Stimulated activated memory B cell treated with anti-CD40 and anti-IgM and Interleukin-4, amounts not matched to agents 10 μg/mL and 1 μg/mL and 100 μg/mL, for 72 hours (primary cell): ENCODE measurements at places on chromosomes 2 and 18.

DNA sequence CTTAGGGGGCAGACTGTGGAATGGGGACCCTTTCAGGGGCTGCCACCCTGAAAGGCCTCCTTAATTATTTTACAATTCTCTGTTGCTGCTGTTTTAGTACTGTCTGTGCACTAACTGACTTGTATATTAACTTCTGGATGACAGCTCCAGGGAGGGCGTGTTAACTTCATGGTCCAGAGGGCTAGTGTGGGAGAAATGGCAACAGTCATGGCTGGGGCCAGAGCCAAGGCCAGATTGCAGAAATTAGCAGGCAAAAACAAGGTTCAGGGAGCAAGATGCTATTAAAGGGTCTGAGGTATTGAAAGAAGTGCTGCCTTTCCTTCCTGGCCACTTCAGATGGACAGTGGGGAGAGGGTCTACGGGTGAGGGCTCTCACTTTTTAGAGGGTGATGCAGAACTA lies 9.1 kb downstream of the WIPF1 start:
- no peak for ATAC-seq

DNA sequence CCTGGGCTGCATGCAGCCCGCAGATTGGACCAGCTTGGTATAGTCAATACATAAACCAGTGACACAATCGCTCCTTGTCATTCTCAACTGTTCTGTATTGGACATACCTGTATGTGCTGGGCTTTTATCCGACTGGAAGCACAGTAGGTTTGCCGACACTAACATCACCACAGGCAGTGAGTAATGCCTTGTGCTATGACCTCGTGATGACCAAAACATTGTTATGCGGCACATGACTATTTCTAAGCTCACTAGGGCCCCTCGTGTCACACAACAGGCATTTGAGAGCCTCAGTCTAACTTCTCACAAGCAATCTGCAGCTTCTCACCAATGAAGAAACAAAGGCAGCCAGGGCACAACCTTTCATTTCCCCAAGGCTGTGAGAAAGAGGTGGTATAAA lies 320.8 kb downstream of the AFF3 start:
- ATAC-seq = no peak

GRCh38 chr18:3179430-3180089 lies 40.2 kb downstream of the MYOM1 start:
- peak; percentile 77 for ATAC-seq

DNA sequence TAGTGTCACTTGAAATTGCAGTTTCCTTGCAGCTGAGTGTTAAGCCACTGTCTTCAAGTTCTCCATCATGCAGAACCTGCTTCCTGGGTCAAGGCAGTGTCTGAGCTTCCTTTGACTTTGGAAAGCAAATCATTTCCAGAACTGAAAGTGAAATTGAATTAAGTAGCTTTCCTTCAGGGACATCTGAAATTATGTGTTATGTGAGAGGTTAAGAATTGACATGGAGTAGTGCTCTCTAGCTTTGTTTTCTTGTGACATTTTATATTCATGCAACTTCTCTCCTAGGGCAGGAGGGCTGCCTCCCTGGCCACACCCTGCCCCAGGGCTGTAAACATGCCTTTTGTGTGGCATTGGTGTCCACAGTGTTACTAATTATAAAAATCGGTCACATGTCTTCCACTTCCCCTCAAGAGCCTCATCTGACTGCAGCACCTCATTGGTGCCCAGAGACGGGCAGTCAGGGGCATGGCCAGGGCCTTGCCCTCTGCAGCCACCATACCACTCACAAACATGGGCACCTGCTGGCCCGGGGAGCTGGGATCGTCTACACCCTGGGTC lies 14.4 kb downstream of the RAB12 start:
- ATAC-seq = peak; percentile 86

- ATAC-seq = no peak
Measured at GRCh38 chr2:182655750-182656149, 60.3 kb upstream of the DNAJC10 start.

DNA sequence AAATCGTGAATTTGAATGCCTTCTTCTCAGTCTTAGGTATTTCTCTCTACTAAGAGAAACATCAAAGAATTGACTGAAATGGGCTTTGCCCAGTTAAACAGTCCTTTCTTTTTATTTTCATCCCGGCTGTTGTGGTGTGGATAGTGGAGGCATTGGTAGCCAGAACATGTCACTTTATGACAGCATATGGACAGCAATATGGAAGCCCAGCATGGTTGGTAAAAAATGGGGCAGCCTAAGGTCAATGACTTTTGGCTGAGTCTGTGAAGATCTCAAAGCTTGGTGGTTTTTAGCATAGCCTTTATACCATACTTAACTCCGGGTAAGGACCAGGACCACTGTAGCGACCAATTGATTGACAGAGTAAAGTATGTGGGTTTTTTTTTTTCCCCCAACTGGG lies 3.2 kb downstream of the CERS6 start:
- ATAC-seq = no peak

DNA sequence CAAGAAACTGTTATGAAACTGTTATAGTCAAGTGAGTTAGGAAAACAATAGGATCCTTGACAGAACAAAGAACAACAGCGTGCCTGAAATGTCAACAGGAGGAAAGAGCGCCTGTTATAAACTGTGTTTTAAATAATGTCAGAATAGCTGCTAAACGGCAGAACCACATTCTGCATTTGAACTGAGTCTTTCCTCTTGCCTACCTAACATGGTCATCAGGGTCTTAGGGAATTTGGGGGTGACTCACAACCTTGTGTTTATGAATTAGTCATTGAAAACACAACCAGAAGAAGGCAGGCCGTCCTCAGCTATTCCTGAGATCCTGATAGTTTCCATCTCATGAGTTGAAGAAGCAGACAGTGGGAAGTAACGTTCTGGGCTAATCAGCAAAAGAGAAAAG lies 222.0 kb upstream of the FN1 start:
- no peak for ATAC-seq

GRCh38 chr18:56492136-56492535 lies 146.3 kb downstream of the TXNL1 start:
- ATAC-seq = no peak

DNA sequence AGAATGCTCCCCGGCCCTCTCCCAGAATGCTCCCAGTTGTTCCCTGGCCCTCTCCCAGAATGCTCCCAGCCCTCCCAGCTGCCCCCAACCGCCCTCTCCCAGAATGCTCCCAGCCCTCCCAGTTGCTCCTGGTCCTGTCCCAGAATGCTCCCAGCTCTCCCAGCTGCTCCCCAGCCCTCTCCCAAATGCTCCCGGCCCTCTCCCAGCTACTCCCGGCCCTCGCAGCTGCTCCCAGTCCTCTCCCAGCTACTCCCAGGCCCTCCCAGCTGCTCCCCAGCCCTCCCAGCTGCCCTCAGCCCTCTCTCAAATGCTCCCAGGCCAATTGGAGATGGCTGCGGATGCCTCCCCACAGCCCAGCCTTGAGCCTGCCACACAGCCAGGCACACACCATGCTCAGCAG lies 31.1 kb downstream of the BIN1 start:
- ATAC-seq = no peak

DNA sequence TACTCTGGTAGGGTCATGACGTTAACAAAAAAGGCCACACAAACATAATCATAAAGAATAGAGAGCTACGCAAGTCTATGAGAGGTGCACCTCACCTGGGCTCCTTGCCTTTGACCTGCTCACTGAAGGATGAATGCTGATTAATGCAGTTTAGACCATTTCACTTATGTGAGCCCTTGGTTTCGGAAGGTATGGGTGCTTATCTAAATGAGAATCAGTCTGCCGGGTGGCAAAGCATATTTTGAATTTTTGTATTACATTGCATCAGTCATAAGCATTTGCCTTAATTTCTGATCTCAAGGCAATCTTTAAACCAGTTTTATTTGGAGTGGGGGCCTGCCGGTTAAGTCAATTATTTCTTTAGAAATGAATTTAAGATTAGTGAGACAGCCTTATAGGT lies 42.8 kb downstream of the SLC9A4 start:
- ATAC-seq = no peak

- ATAC-seq = no peak
Measured at GRCh38 chr2:45748239-45748638, 96.8 kb downstream of the PRKCE start.

- ATAC-seq = no peak
Measured at GRCh38 chr2:774436-774835, 97.2 kb upstream of the TMEM18 start.

GRCh38 chr2:214737188-214737587 lies 72.3 kb downstream of the BARD1 start:
- peak; percentile 76 for ATAC-seq

GRCh38 chr18:46207985-46208384 lies 103.8 kb downstream of the HAUS1 start:
- ATAC-seq = no peak

DNA sequence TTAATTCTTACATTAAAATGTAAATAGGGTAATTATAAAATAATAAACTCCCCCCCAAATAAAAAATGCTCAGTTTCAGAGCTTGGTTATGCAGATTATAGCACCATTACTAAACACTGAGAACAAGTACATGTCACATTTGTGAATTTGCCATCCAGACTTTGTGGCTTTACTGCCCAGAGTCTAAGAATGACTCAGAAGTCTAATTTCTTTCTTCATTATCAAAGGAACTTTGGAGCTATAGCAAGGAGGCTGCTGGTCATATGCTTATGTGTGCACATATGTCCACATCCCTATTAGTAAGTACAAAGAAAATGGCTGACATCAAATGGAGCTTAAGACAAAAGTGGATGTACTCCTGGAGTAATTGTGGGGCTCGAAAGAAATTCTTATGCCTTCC lies 248.5 kb upstream of the SESTD1 start:
- ATAC-seq = no peak

GRCh38 chr2:138956116-138956515 lies 175.9 kb upstream of the NXPH2 start:
- no peak for ATAC-seq

DNA sequence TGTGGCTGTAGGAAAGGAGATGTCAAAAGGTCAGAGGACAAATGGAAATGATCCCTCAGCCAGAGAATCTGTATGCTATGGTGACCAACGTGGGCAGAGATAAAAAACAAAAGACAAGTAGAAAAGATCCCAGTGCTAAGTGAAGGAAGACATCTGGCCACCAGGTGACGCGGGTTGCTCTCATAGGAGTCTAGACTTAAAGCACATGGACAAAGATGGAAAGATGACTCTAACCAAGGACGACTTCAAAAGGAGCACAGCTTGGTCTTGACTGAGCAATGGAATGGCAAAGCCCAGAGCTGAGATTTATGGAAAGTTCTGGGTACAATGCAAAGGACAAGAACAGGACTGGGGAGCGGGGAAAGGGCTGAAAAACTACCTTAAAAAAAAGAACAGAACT lies 96.8 kb downstream of the CLIP4 start:
- no peak for ATAC-seq

DNA sequence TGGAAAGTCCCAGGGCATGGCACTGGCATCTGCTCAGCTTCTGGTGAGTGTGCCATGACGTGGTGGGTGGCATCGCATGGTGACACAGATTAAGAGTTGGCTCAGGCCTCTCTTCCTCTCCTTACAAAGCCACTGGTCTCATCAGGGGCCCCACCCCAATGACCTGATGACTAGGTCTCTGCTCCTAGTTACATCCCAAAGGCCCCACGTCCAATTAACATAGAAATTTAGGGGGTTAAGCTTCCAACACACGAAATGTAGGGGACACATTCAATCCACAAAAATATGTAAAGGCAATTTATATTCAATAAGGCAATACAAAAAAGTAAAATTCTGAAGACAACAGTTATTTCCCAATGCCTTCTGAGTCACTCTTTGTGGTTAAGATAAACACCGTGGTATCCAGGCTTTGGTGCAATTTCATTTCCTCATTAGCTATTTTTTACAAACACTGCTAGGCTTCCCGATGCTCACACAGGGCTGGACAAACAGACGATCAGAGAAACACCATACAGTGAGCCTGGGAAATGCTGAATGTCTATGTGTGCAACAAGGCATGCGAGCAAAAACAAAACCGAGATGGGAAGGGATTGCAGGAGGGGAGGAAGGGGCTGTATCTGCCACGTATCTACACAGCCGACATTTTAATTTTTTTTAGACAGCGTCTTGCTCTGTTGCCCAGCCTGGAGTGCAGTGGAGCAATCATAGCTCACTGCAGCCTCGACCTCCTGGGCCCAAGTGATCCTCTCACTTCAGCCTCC lies 67.2 kb downstream of the MBP start:
- ATAC-seq = peak; percentile 61

DNA sequence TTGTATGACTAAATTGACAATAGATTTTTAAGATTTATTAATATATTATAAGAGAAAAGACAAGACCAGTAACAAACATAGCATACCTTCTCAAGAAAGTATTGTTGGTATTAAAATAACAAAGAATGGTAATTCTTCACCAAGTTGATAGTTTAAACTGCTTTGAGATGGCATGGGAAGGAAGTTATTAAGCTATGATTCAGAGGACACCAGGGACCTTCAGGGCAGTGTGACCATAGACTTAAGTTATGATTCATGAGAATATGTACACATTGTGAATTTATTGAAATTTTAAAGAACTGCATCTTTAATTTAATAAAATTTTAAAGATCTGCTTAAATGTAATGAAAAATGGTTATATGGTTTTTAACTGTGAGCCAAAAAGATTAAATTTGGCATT lies 205.7 kb downstream of the DSEL start:
- no peak for ATAC-seq

- ATAC-seq = no peak
Measured at GRCh38 chr2:101788995-101789970, 91.8 kb downstream of the MAP4K4 start.

GRCh38 chr2:231648579-231649174 lies 56.0 kb downstream of the TEX44 start:
- peak; percentile 87 for ATAC-seq

GRCh38 chr2:38274286-38275276 lies 102.5 kb downstream of the ATL2 start:
- no peak for ATAC-seq

DNA sequence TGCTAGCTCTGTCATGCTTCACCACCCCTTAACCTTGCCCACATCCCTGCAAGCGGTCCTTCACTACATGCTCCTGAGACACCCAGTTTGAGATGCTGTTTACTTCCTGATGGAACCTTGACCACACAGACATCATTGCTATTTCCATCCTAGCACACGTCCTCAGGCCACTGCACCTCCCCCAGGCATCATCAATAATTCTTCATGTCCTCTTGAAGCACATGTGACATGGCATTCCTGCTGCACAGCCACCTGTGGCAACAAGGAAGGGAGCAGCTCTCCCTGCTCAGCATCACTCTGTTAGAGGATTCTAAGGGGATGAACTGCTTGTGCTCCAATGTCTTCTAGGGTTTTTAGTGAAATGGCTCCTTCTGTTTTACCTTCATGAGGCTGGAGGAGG lies 26.1 kb upstream of the ST3GAL5 start:
- ATAC-seq = no peak

- ATAC-seq = peak; percentile 96
Measured at GRCh38 chr2:105873721-105874120, 129.0 kb downstream of the NCK2 start.

GRCh38 chr2:59342166-59342565 lies 1101.0 kb upstream of the FANCL start:
- ATAC-seq = no peak

- no peak for ATAC-seq
Measured at GRCh38 chr2:216002101-216002678, 11.2 kb downstream of the MREG start.
